ENCODE measurements at places on chromosomes 4 and X. TPM values are rescaled to one million over a fixed set of nuclear protein-coding genes. Genes with fewer than 3 reads are reported as not detected.

GUCY1A1 gene
- total RNA-seq, result 13.9 TPM

- no peak for DNase-seq
Measured at GRCh38 chr4:141177171-141177570, 43.5 kb upstream of the ZNF330 start.

UGT2B15 gene
- total RNA-seq, result not detected

DDX3X gene
- total RNA-seq, result 142 TPM

- peak; percentile 69 for DNase-seq
Measured at GRCh38 chr4:112523008-112523721, 7.2 kb upstream of the NEUROG2 start.

SSX3 gene
- not detected for total RNA-seq

DNA sequence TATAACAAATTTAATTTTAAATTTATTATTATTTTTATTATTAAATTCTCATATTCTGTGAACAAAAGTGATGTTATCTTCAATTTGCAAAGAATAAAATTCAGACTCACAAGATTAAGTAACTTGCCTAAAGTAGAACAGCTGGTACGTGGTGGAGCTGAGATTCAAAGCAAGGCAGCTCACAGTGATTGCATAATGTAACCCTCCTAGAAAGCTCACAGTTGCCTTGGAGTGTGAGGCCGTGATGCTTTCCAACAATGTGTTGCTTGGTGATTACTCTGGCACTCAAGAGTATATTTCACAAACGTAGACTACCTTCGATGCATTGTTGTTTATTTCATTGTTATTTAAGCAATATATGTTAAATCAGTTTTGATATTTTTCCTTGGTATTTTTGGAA lies 1039.2 kb upstream of the PABPC4L start:
- DNase-seq, result peak; percentile 2

GRCh38 chr4:57405359-57405758 lies 295.2 kb upstream of the IGFBP7 start:
- DNase-seq, result no peak

TNMD gene
- not detected for total RNA-seq

TEX11 gene
- total RNA-seq, result not detected
